GF-D8 (cell line): ENCODE measurements at places on chromosomes 6 and 20.

- DNase-seq = no peak
These were observed 50.0 kb upstream of the EZR start for GRCh38 chr6:158868890-158869825.

DNA sequence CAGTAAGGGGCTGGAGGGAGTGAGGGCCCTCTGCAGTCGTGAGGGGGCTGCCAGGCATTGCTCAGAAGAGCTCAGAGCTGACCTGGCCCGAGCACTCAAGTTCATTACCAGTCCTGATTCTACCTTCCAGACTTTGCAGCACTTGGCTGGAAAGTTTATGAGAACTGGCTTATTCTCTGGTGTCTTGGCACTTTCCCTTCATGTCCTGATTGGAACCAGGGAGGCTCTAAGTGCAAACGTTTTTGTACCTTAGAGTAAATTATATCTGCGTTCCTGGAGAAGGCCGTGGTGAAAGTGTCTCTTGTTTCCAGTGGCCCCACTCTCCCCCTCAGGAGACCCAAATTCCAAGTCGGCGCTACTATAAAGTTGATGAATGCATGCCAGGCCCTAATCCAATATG is 402.3 kb downstream of the CDC5L start:
- no peak for DNase-seq

GRCh38 chr6:43367245-43367984 is 2.0 kb downstream of the ZNF318 start:
- no peak for DNase-seq

DNA sequence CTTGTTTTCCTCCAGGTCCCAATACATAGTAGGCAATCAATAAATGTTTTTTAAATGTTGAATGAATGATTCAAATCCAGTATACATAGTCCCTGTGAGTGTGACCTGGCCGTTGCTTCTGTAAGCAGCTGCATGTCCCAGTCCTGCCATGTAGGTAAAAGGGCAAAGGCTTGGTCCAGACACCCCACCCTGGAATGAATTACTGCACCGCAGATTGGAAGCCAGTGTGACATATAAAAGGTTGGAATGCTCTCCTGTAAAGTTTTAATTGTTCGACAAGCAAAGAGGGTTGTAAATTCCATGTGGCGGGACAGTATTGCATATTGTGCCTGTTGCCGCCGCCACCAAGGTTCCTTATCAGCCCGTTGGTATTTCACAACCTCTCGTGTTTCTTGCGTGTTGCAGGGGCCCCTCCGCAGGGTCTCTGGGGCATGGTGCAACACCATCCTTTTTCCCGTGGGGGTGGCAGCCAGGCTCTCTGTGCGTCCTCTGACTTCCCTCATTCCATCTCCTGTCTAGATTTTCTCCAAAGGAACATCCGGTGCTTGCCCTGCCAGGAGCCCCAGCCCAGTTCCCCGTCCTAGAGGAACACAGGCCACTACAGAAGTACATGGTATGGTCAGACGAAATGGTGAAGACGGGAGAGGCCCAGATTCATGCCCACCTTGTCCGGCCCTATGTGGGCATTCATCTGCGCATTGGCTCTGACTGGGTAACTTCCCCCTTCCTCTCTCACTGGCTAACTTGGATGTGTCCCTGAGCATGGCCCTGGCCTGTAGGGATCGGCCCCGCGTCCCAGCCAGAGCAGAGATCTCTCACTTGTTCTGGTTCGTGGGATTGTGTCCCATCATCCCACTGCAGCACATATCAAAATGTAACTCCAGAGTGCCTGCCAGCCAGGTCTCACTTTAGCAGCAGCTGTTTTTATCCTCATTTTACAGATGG is 20.3 kb downstream of the POFUT1 start:
- DNase-seq = peak; percentile 87

DNA sequence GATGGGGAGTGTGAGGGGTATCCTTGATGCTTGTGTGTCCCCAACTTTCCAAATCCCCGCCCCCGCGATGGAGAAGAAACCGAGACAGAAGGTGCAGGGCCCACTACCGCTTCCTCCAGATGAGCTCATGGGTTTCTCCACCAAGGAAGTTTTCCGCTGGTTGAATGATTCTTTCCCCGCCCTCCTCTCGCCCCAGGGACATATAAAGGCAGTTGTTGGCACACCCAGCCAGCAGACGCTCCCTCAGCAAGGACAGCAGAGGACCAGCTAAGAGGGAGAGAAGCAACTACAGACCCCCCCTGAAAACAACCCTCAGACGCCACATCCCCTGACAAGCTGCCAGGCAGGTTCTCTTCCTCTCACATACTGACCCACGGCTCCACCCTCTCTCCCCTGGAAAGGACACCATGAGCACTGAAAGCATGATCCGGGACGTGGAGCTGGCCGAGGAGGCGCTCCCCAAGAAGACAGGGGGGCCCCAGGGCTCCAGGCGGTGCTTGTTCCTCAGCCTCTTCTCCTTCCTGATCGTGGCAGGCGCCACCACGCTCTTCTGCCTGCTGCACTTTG is at the start of gene TNF:
TSS of gene TNF (plus strand) at position 231 of the 567 bp plus-strand sequence. CDS start at position 408, 177 bp downstream.
- DNase-seq = peak; percentile 45

GRCh38 chr20:20894753-20895152 is 182.3 kb upstream of the RALGAPA2 start:
- no peak for DNase-seq

- DNase-seq = no peak
These were observed 863.4 kb downstream of the DHX35 start for GRCh38 chr20:39825524-39825923.

DNA sequence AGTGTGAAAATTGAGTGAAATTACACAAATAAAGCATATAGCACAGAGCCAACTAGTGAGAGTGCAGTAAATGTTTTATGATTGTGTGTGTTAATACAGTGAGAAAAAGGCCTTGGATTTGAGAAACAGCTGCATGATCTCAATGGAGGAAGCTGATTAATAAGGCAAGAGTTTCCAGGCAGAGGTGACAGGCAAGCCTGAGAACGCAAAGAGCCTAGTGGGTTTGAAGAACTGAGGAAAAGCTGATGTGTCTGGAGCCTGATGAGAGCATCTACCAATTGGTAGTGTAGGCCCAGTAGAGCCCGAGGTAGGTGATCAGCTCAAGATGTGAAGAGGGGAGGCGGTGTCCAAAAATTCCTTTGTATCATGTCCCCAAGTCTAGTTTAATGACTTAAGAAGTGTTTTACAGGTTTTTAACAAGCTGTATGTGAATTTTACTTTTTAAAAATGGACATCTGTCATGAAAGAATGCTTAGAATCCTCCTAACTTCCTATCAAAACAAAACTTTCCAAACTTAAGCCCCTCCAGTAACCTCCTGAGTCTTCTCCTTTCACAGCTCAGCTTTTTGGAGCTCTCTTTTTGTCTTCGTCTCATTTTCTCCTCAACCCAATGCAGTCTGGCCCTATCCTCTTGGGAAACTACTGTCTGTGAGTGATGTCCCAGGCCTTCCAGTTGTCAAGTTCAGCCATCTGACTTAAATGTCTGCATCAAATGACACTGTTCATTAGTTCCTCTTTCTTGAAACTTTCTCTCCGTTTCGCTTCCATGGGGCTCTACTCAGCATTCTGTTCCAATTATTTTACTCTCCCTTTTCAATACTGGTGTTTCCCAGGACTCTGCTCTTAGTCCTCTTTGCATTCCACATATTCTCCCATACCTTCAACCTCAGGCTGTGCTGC is 1.2 kb downstream of the CDC40 start:
- DNase-seq = peak; percentile 45

GRCh38 chr20:58651946-58652605 is 993 bp downstream of the STX16 start:
- DNase-seq = peak; percentile 62

- DNase-seq = no peak
These were observed 120.3 kb upstream of the MOCS1 start for GRCh38 chr6:40054602-40055001.

DNA sequence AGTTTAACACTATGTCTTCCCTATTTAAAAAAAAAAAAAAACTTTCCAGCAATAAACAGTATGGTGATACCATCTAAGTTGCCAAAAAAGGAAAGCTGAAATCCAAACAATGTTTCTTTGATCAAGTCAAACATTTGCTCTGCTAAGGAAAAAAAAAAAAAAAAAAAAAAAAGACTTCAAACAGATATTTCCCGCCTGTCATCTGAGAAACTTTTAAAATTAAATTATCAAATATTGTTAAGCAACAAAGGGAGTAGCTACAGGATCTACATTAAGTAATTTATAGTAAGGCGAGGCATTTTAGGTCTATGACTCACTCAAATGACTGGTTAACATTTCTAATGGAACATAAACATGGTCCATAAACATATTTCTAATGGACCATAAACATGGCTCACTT is 121.2 kb downstream of the DST start:
- DNase-seq = no peak

GRCh38 chr20:364905-365794 is 15.4 kb upstream of the TRIB3 start:
- DNase-seq = no peak

- DNase-seq = no peak
These were observed 158.7 kb downstream of the RNGTT start for GRCh38 chr6:88804701-88805100.

- DNase-seq = no peak
These were observed 641 bp downstream of the ARFGEF2 start for GRCh38 chr20:48921883-48922820.

GRCh38 chr6:28167068-28167467 is 25.4 kb downstream of the ZKSCAN8 start:
- no peak for DNase-seq

DNA sequence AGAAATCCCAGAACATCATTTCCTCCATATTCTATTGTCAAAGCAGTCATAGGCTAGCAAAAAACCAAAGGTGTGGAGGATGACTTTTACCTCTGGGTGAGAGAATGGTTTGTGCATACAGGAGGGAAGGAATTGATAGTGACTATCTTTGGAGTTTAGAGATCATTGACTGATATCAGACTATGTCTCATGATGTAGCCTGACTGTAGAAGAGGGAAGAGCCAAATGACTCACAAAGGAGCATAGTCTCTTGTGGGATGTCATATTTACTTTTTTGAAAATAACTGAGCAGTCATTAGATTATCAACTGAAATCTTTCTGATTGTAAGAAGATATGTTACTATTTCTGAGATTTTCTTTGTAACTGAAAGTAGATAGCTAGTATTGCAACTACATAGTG is 158.5 kb downstream of the FLRT3 start:
- no peak for DNase-seq

DNA sequence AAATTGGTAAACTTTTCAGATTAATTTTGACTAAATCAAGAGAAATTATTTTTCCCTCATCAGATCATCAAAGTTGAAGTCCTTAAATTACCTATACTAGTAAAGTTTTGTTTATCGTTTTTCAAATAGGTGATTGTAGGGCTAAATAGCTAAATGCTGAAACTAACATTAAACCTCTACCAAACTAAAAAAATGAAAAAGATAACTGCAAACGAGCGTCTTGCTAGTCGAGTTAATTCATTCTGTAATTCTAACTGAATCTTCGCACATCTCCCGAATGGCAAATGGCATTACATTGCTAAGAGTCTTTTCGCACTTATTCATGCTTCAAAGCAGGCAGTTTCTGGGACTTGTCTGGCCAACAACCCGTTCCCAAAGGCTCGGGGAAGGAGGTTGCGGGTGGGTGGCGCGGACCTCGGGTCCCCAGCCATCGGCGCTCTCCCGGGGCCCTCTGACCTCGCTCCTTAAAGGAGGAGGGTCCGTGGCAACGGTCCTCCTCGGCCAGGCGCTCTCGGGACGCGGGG is 43.8 kb downstream of the POPDC3 start:
- no peak for DNase-seq

GRCh38 chr6:54846243-54846856 is at the start of gene FAM83B:
Gene FAM83B, plus strand, starts transcription at chr6:54846771. Its CDS starts 23,476 bp downstream, at chr6:54870247.
- no peak for DNase-seq

- no peak for DNase-seq
These were observed 92.7 kb upstream of the AFDN start for GRCh38 chr6:167733740-167734661.

DNA sequence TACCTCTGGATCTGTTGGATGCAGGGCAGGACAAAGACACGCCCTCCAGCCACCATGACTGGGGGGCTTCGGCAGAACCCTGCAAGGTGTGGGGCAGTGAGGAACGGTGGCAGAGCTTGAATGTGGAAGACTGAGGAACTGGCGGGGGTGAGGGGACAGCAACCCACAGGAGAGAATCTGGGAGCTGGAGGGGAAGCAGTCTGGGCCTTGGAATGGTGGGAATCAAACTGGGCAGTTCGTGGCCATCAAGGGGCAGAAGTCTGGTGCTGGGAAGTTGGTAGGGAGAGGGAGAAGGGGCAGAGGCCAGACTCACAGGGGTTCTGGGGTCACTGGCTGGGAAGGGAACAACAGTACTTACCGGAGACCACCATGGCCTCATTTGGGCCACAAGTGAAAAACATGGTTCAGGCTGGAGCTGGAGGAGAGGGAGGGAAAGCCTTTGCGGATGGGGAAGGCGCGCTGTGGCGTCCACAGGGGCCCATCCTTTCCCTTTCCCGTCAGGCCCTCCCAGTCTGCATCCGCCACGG is 635 bp downstream of the FLOT1 start:
- DNase-seq = no peak

DNA sequence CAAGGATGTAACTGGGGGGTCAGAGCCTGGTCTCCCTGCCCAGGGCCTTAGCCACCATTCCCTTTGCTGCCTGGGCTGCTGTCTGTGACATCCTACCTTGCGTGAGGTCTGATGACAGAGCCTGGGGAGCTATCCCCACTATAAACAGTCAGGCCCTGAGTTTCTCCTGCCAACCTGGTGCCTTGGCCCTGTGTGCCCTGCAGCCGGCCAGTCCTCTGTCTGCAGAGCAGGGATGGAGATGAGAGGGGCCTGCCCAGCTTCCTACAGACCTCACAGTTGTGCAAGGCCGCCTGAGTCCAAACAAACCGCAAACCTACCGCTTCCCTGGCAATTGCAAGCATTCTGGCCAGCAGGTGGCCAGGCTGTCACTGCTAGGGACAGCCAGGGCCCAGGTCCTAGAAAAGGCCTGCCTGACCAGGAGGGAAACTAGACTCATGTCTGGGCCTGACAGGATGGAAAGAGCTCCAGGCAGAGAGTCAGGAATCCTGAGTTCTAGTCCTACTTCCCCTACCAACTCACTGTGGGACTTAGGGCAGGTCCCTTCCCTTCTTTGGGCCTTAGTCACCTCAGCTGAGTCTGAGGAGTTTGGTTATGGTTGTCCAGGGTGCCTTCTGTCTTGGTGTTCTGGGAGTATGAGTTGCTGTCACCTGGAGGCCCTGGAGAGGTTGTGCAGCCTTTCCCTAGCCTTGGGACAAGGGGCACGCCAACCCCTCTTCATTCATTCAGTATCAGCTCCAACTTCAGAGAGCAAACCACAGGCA is 86.2 kb downstream of the VEGFA start:
- no peak for DNase-seq

GRCh38 chr6:108798670-108799353 is 49.4 kb upstream of the ARMC2 start:
- DNase-seq = peak; percentile 75

DNA sequence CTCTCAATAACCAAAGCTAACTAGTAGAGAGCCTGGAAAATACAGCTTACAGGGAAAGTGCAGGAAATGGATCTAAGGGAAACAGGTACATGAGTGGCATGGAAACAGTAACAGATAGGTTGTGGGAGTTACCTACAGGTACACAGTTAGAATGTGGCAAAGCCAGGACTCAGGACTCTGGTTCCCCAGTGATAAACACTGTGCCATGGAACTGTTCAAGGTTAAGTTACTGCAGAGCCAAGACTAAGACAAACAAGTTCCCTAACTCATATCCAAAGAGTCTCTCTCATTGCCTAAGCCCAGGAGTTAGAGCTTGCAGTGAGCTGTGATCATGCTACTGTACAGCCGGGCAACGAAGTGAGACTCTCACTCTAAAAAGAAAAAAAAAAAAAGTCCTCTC is 6.6 kb downstream of the MED20 start:
- DNase-seq = no peak

- no peak for DNase-seq
These were observed 13.4 kb downstream of the GNL1 start for GRCh38 chr6:30542915-30543314.

- no peak for DNase-seq
These were observed 541.3 kb upstream of the MARCKS start for GRCh38 chr6:113315879-113316278.
